Tracheal epithelial cell (primary cell): ENCODE measurements at places on chromosomes 13 and 19. TPM values are rescaled to one million over a fixed set of nuclear protein-coding genes. Genes with fewer than 3 reads are reported as not detected.

The CEBPA gene
- 16.1 and 23.2 TPM in 2 replicates for total RNA-seq

The PRKCSH gene
- 107 TPM in 2 replicates for total RNA-seq

The EDNRB gene
- total RNA-seq: under 0.01 TPM in 2 replicates

The TUBB4A gene
- 1.9 TPM in 1 of 2 replicates, not detected in the other for total RNA-seq

The BEST2 gene
- not detected in 2 replicates for total RNA-seq

The RASIP1 gene
- 2.9 and 3.2 TPM in 2 replicates for total RNA-seq

The IGSF23 gene
- total RNA-seq: 0.48 TPM in 1 of 2 replicates, not detected in the other

The MEF2B gene
- total RNA-seq: 0.21 TPM in 1 of 2 replicates, not detected in the other

The NFKBIB gene
- 13.4 and 21.2 TPM in 2 replicates for total RNA-seq

The ZNF625 gene
- total RNA-seq: 4.9 and 7.7 TPM in 2 replicates

The SSC5D gene
- 0.24 TPM in 1 of 2 replicates, not detected in the other for total RNA-seq

The HPN gene
- total RNA-seq: 0.72 TPM in 1 of 2 replicates, not detected in the other

The SUGT1 gene
- 22.6 and 28.7 TPM in 2 replicates for total RNA-seq

The SYNGR4 gene
- not detected in 2 replicates for total RNA-seq

The SHANK1 gene
- total RNA-seq: not detected in 2 replicates

The FXYD3 gene
- 346 and 846 TPM in 2 replicates for total RNA-seq

The OSCAR gene
- 0.72 and 1.1 TPM in 2 replicates for total RNA-seq

The ZNF610 gene
- 1.5 and 2.2 TPM in 2 replicates for total RNA-seq

The THSD8 gene
- total RNA-seq: not detected in 2 replicates

The ZNF878 gene
- total RNA-seq: under 0.01 TPM in 1 of 2 replicates, not detected in the other

The RASAL3 gene
- total RNA-seq: not detected in 2 replicates

The ZNF723 gene
- total RNA-seq: not detected in 2 replicates

The MEIOSIN gene
- total RNA-seq: not detected in 2 replicates
